ENCODE measurements at places on chromosomes 12 and 14. TPM values are rescaled to one million over a fixed set of nuclear protein-coding genes. Genes with fewer than 3 reads are reported as not detected.

- no peak for DNase-seq
- H3K4me3 ChIP-seq = no peak overlapping the region
- no peak overlapping the region for H3K27ac ChIP-seq
- H3K27me3 ChIP-seq = no peaks in the 10 kb centered on the region
- H3K4me1 ChIP-seq = no peaks in the 10 kb centered on the region
- H3K36me3 ChIP-seq = no peaks in the 10 kb centered on the region
Measured at GRCh38 chr14:37428954-37429353, 166.1 kb downstream of the FOXA1 start.

DNA sequence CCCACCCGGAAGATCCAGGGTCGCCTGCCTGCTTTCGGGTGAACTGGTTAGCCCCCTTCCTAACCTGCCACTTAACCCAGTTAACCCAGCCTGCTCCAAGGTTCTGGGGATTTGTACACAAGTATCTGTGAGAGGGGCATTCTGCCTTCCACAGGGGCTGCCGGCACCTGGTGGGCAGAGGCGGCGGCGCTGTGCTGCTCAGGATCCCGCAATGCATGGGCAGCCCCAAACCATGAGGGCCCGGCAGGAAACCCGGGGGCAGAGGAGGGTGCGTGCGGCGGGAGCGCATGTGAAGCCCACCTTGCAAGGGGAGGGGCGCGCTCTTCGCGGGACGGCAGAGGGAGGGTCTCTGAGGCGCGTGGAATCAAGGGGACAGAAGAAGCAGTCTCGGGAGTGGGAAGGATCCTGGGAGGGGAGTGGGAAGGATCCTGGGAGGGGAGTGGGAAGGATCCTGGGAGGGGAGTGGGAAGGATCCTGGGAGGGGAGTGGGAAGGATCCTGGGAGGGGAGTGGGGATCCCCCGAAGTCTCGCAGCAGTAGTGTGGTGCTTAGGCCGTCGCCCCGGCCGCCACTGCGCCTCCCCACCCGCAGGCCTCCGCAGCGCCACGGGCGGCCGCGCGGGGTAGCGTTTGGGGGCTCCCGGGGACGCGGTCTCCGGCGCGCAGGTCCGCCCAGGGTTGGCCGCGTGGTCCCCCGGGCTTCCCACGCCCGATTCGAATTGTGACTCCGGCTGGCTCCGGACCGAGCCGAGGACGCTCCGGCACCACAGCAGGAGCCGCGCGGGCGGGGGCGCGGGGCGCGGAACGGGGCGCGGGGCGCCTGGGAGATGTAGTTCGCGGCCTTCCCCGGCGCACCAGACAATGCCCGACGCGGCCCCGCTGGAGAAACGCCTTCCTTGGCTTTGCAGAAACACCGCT is 4.9 kb upstream of the MTA1 start:
- peak; percentile 87 for DNase-seq
- peak overlapping the region; percentile 62 for H3K27ac ChIP-seq
- peaks cover 24% of the 10 kb centered on the region for H3K27me3 ChIP-seq

GRCh38 chr14:58871573-58871972 is 233.8 kb downstream of the DACT1 start:
- H3K27me3 ChIP-seq = peaks cover 3% of the 10 kb centered on the region
- no peak for DNase-seq

DNA sequence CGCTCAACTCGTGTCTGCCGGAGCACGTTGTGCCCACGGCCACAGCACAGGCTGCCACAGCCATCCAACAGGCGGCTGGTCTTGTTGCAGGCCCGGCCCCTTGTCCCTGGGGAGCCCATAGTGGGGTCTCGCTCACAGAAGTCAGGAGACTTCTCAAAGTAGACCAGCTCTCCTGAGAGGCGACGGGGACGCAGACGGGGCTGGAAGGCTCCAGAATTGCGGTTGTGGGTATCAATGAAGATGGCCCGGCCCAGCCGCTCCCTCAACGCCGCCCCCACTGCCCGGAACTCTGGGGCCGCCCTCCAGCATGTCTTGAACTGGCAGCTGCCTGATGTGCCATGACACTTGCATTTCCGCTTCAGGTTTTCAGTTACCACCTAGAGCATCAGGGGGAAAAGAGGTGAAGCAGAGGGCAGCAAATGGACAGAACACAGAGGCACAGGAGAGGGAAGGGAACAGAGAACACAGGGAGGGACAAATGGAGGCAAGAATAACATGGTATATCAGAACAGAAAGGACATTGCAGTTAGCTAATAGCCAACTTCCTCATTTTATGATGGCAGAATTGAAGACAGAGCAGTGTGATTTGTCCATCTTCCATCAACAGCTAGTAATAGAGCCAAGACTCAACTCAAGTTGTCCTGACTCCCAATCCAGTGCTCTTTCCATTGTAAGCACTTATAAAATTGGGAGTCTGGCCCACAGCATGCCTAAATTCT is 5.2 kb downstream of the WNT10B start:
- H3K27ac ChIP-seq = no peak overlapping the region
- peaks cover 17% of the 10 kb centered on the region for H3K27me3 ChIP-seq
- H3K4me1 ChIP-seq = peaks cover 23% of the 10 kb centered on the region
- no peak for DNase-seq
- H3K4me3 ChIP-seq = no peak overlapping the region

GRCh38 chr12:13005649-13006048 is 5.6 kb upstream of the HEBP1 start:
- H3K27me3 ChIP-seq = peaks cover 17% of the 10 kb centered on the region
- H3K4me3 ChIP-seq = no peak overlapping the region
- H3K27ac ChIP-seq = no peak overlapping the region
- peaks cover 9% of the 10 kb centered on the region for H3K4me1 ChIP-seq
- no peak for DNase-seq

The PIWIL1 gene
- not detected for total RNA-seq

The SMIM41 gene
- not detected for total RNA-seq

The PAN2 gene
- 32.3 TPM for total RNA-seq

The FGF23 gene
- total RNA-seq = not detected

The TTC6 gene
- total RNA-seq = not detected
